Fibroblast of the aortic adventitia (primary cell): ENCODE measurements at places on chromosomes 4 and X. TPM values are rescaled to one million over a fixed set of nuclear protein-coding genes. Genes with fewer than 3 reads are reported as not detected.

The ADGRG2 gene
- total RNA-seq, result 0.18 and 0.25 TPM in 2 replicates

- no peak for DNase-seq
Measured at GRCh38 chr4:15333692-15334633, 93.9 kb upstream of the C1QTNF7 start.

DNA sequence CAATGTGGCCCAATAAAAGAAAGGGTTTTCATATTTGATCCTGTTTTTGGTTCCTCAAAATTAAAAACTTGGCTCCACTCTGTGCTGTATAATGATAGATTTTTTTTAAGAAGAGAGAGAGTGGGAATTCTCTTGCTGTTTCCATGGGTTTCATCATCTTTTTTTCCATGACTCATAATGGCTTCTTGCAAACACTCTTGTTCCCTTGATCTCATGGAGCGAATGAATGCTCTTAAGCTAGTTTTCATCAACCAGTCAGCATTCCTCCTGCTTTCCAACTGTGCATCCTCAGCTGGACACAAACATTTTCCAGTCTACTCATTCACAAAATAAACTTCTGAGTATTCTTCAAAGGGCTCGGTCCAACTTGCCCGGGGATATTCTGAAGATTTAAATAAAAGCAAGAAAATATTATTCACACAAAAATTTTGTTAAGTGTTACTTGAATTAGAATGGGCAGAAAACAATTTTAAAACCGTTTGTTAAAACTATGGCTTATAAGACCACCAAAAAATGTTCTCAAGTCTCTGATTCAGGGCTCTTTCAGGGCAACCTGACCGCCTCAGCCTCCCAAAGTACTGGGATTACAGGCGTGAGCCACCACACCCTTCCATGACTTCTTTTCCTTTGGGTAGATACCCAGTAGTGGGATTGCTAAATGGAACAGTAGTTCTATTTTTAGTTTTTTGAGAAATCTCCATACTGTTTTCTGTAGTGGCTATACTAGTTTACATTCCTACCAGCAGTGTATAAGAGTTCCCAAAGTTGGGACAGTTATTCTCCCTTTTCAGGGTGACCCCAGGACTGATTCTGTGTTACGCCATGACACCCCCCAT lies 64.7 kb downstream of the TMEM156 start:
- DNase-seq, result peak; percentile 99

The GTPBP6 gene
- 20.3 and 28.8 TPM in 2 replicates for total RNA-seq

DNA sequence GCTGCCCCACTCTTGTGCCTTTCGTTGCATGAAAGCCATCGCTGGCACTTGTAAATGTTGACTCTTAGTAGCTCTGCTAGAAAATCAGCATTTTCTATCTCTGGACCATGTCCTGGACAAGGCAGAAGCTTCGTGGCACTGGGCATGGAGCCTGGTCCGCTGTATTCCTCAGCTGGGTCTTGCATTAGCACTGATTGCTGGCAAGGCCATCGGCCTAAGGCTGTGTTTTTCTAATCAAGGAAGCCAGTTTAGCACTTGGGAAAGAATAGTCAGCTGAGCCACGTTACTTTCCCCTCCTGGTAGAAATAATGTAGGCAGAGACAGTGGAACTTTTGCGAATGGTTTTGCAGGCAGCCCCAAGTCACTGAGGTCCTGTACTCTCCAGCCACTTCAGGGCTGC lies 180.2 kb upstream of the EOLA2 start:
- no peak for DNase-seq

DNA sequence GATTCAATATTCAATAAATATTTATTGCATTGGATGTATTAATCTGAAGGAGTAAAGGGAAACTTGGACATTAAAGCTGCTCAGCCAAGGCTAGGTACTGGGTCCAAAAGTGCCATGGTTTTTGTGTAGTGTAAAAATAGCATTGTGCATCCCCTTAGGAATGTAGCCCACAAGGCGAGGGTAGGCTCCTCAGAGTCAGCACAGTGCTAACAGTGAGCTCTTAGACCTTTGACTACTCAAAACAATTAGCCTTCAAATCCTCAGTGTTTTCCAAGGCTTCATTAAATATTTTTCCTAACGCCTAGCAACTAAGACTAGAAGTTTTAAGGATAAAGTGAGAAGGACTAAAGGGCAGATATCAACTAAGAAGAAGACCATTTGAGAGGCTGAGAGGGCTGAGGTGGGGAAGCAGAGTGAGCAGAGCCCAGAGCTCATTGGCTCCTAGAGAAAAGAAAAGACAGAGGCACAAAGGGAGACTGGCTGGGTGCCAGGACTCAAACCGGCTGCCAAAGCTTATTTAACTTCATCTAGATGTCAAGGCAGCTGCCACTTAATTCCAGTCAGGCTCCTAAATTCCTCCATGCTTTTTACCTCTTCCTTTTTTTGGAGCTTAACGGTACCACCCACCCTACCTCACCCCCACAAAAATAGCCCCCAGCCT lies 17.0 kb downstream of the PRKG2 start:
- no peak for DNase-seq

DNA sequence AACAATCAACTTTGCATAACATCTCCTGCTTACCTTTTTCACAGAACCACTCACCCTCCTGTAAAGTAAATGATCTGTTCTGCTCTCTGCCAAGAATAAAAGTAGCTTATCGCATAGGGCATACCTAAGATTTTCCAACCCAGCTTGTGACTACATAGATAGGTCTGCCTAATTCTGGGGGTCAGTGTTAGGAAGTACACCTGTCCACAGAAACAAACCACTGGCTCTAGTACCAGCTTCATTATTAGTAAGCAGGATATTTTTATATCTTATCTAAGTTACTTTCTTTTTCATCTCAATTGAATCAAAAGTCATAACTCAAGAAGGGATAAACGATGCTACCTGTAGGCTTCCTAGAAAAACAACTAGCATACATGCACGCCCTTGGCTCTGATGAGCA lies 23.8 kb downstream of the CXCL1 start:
- no peak for DNase-seq

DNA sequence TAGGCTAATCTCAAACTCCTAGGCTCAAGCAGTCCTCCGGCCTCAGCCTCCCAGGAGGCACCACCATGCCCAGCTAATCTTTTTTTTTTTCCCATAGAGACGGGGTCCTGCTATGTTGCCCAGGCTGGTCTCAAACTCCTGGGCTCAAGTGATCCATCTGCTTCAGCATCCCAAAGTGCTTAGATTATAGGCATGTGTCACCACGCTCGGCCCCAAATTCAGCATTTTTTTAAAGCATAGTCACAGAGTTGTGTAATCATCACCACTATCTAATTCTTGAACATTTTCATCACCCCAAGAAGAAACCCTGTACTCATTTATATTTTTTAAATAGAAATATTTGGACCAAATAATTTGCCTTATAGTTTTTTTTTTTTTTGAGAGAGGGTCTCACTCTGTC lies 10.3 kb downstream of the CENPI start:
- DNase-seq, result peak; percentile 34

The EFNB1 gene
- 7.4 and 29.7 TPM in 2 replicates for total RNA-seq

DNA sequence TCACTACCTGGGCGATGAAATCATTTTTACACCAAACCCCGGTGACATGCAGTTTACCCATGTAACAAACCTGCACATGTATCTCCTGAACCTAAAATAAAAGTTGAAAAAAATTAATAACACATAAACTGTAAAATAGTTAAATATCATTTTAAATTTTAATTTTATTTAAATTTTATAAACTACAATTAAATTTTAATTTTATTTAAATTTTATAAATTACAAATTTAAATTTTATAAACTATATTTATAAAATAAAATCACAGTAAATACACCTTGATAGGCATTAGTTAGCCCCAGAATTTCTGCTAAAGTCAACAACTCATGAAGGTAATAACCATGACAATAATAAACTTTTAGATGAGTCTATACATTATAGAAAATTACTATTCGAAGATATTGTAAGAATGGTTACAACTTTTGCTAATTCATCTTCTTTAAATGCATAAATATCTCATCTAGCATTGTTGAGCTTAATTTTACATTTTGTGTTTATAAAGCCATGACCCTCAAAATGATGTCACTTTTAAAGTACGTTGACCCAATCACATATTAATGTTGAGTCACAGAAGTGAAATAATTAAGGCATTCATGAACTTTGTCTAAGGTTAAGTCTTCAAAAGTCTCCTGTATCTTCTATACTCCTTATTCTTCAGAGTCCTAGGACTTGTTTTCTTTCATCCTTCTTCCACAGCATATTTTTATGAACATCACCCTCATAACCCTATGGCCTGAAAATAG lies 755.8 kb upstream of the LCORL start:
- no peak for DNase-seq

DNA sequence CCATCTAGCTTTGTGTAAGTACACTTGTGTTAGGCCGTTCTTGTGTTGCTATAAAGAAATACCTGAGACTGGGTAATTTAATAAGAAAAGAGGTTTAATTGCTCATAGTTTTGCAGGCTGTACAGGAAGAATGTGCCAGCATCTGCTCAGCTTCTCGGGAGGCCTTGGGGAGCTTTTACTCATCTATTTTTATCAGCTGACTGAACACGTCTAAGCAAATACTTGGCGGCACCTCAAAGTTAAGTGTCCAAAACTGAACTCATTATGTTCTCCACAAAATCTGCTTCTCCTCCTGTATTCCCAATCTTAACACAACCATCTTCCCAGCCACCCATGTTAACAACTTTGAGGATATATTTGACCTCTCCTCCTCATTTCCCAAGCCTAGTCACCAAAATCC lies 42.4 kb upstream of the GATB start:
- no peak for DNase-seq

- no peak for DNase-seq
Measured at GRCh38 chrX:103092942-103093341, at the start of gene NXF3. Gene NXF3, minus strand, starts transcription at chrX:103093143. Its CDS starts 120 bp downstream, at chrX:103093023.

- DNase-seq, result no peak
Measured at GRCh38 chr4:17583941-17584340, 6.9 kb downstream of the LAP3 start.

DNA sequence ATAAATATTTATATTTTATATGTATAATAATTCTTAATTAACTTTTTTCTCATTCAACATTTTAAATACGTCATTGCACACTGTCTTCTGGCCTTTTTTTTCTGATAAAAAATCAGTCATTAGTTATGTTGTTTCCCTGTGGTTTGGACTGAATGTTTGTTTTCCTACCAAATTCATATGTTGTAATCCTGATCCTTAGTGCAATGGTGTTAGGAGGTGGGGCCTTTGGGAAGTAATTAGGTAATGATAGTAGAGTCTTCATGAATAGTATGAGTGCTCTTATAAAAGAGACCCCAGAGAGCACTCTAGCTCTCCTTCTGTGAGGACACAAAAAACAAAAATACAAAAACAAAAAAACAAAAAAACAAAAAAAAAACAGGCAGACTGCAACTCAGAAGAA lies 117.2 kb downstream of the GASK1B start:
- no peak for DNase-seq

DNA sequence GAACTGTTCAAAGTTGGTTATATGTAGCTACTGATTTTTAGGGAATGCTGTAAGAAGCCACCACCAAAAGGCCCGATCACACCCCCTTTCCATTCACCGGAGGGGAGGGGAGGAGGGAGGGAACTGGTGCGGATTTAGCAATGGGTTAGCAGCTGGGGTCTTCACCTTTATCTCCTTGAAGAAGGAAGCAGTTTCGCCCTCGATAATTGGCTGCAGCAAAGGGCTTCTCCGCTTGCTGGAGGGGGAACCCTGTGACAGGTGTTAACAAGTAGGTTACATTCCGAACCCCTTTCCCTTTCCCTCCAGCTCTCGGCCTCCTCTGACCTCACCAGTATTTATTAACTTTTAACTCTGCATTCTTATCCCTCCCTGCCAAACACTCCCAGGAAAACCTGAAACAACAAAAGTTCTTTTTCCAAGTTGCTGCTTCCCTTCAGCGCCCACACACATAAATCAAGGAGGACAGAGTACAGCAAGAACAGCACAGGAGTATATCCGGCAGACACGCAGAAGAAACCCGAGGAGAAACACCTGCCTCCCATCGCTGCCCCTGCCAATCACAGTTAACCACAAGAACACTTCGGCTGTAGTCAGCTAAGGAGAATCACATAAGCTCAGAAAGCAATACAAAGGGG lies 39.8 kb upstream of the NAP1L5 start:
- peak; percentile 29 for DNase-seq

The SLC4A4 gene
- 2.1 and 2.4 TPM in 2 replicates for total RNA-seq

- peak; percentile 83 for DNase-seq
Measured at GRCh38 chr4:144627663-144628076, 18.3 kb upstream of the HHIP start.

GRCh38 chrX:101595739-101596419 lies 21.9 kb downstream of the ARMCX6 start:
- DNase-seq, result peak; percentile 82

DNA sequence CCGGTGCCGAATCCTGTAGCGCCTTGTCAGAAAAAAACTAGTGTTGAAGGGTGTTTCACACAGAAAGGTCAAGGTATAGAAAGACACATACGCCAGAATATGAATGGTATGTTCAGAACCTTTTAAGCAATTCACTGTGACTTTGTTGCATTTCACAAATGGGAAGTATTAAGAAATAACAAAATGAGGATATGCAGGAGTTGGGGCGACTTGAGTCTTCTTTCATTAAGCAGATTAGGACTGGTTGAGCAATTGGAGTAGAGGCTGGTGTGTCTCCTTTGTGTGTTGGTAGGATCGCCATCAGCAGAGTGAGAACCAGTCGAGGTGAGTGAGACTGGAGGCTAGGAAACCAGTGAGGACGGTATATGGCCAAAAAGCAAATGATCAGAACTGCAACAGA lies 1454.5 kb upstream of the TENM3 start:
- no peak for DNase-seq

DNA sequence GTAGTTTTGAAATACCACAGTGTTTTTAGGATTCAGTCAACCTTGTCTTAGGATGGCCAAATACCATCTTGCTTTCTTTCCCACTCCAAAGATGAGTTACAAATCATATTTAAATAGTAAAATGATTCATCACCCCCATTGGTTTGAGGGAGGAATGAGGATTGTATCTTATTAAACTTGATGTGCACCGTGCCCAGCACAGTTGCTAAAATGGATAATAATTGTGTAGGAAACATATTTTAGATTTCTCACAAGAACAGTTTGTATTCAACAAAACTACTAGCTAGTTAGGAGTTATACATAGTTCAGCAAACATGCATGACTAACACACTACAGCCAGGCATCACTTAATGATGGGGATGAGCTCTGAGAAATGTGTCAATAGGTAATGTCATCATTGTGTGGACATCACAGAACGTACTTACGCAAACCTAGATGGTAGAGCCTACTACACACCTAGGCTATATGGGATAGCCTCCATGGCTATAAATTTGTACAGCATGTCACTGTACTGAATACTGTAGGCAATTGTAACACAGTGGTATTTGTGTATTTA lies 245.4 kb downstream of the FBXW7 start:
- no peak for DNase-seq

The CYTL1 gene
- 12.5 TPM in 1 of 2 replicates, not detected in the other for total RNA-seq
